Stimulated activated CD4-positive, alpha-beta T cell treated with anti-CD3 and anti-CD28 coated beads, Interleukin-2, amount 100 ng/mL, for 4 hours (primary cell): ENCODE measurements at places on chromosomes 12 and 14.

- DNase-seq = no peak
These were observed 98.2 kb downstream of the BTG1 start for GRCh38 chr12:92047393-92047826.

DNA sequence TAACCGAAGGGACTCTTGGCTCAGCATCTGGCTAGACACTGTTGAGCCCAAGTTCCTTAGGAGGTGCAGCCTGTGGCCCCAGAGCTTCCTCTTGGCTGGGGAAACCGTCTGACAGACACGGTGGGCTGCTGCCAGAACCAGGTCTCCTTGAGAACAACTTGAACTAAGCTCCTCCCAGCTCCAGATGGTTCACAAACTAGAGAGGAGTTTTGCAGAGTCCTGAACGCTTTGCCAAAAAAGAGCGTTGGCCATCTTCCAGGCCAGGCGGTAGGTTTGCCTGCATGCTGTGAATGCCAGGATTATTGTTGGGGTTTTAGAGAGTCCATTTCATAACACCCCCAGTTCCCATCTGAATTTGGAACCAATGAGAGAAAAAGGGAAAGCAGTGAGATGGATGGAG is 399.8 kb downstream of the RGS6 start:
- no peak for DNase-seq

GRCh38 chr12:105705765-105706164 is 375.3 kb downstream of the C12orf75 start:
- no peak for DNase-seq

- no peak for DNase-seq
These were observed 14.1 kb downstream of the ALDH1L2 start for GRCh38 chr12:105069936-105070702.

GRCh38 chr14:99584823-99585222 is 19.2 kb downstream of the CCDC85C start:
- no peak for DNase-seq

DNA sequence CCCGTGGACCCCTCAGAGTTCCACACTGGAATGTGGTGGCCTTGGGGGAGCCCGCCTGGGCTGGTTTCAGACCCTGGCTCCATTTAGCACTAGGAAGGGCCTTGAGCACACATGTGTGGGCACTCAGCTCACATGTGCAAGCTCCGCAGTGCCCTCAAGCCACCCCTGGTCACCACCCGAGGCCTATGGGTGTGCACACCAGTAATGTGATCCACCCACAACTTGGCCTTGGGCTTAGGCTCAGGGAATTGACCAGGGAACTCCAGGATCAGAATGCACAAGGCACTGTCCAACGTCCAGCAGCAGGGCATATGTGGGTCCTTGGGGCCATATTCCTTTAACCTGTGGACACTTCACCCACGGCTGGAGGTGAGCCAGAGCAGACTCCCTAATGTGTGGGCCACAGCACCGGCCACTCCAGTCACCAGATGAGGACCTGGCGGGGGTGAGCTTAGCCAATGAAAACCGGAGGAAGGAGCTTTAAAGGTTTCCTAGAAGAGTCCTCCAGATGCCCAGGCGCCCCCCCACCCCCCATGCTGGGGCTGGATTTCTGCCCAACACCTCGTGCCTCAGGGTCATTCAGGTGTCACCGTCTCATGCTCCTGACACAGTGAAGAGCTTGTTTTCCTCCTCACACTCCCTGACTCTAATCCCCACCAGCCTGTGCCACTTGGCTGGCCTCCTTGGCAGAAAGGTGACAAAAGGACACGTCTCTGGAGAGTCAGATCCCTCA is 209.2 kb downstream of the ZFP36L1 start:
- DNase-seq = no peak

DNA sequence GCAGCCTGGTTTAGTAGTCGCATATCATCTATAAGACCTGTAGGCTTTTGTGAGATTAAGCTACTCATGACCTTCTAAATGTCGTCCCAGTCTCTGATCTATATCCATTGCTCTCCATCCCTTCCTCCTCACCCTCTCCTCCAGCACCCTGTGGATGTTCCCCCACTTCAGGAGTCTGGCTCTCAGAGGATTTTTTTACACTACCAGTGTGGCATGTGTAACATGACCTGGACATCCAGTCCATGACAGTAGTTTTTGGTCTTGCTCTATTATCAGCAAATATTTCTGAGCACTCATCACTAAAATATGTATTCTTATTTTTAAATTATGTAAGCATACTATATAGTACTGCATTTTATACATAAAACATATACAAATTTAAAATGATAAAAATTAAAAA is 142.1 kb downstream of the DYRK2 start:
- DNase-seq = no peak

- no peak for DNase-seq
These were observed 2.0 kb downstream of the SIX1 start for GRCh38 chr14:60647081-60647836.

DNA sequence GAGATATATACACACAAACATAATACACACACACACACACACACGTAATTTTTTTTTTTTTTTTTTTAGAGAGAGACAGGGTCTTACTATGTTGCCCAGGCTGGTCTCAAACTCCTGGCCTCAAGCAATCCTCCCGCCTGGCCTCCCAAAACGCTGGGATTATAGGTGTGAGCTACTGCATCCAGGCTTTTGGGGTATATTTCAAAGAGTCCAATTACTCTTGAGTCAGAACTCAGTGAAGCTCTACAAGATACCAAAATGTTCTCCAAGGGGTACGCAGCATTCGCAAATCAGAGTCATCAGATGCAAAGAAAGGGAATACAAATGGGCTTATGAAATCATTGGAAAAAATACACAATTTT is 54.0 kb downstream of the PHLDA1 start:
- no peak for DNase-seq

DNA sequence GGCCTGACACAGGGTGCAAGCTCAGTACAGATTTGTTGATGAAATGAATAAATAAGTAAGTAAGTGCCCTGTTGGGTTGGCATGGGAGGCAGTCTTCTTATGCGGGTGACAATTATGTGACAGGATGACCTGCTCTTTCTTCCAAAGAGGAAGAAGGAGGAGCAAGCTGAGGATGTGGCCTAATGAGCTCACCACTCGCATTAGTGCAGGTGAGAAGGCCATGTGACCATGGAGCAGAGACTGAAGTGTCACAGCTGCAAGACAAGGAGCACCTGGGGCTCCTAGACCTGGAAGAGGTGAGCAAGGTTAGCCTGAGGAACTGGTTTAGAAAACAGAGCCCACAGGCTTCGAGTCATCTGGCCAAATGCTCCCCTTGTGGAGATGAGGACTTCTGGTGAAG is 34.9 kb downstream of the LRTM2 start:
- DNase-seq = no peak

DNA sequence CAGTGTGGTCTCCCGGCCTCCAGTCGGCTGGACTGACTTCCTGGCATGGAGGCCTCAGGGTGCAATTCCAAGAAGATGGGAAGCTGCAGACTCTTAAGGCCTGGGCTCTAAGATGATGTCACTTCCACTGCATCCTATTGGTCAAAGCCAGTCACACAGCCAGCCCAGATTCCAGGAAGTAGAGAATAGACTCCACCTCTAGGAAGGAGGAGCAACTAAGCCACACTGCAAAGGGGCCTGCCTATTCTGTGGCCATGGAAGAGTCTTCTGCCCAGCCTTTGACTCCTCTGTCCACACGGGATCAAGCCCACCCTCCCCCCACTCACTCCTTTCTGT is 103.9 kb upstream of the RFLNA start:
- DNase-seq = no peak

- DNase-seq = no peak
These were observed 2.6 kb downstream of the CRY1 start for GRCh38 chr12:107090711-107091110.

- DNase-seq = no peak
These were observed 13.5 kb downstream of the MIA2 start for GRCh38 chr14:39247256-39247655.

- DNase-seq = no peak
These were observed 159.3 kb downstream of the SLC2A13 start for GRCh38 chr12:39946361-39947280.

- no peak for DNase-seq
These were observed 382.5 kb upstream of the TMTC1 start for GRCh38 chr12:30166006-30166795.
